Stimulated activated CD4-positive, alpha-beta T cell treated with anti-CD3 and anti-CD28 coated beads, Interleukin-1b, Interleukin-23, amount 100 ng/mL, for 24 hours (primary cell): ENCODE measurements at places on chromosomes 5 and 9.

DNA sequence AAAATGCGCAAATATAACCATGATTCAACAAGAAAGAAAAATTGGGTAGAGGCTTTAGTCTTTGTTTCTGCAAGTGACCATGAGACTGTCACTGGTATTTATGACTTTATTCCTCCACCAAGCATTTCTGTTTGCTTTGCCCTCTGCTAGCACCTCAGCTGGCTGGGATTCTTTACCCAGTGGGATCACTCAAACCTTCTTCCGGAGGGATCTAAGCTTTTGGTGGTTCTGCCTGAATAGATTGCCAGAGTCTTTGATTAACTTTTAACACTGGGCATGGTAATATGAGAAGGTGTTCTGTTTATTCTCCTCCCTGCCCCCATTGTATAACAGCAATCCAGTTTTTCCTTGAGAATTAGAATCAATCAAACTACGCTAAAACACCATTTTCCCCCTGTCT lies 59.1 kb upstream of the FBN2 start:
- DNase-seq: no peak

GRCh38 chr5:141880961-141881801 lies 3.0 kb upstream of the PCDH1 start:
- DNase-seq: no peak

- no peak for DNase-seq
These were observed 2.8 kb upstream of the RUSC2 start for GRCh38 chr9:35487081-35487480.

DNA sequence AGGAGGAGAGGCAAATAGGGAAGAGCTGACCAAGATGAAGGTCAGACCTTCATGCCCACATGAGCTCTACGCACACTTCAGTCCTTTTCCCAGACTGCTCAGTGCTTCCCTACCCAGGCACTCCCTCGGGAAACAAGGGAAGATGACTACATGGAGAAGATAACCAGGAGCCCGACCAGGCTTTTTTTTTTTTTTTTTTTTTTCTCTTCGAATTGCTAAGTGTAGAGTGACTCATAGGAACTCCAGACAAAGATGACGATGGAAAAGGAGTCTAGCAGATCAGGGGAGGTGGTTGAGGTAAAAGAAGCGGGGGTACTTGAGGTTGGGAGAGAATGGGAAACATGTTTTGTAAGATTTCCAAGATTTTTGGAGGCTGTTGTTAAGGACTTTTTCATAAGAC lies 526.1 kb downstream of the BNC2 start:
- no peak for DNase-seq

GRCh38 chr9:132888151-132888550 lies 9.5 kb downstream of the SPACA9 start:
- DNase-seq: no peak

DNA sequence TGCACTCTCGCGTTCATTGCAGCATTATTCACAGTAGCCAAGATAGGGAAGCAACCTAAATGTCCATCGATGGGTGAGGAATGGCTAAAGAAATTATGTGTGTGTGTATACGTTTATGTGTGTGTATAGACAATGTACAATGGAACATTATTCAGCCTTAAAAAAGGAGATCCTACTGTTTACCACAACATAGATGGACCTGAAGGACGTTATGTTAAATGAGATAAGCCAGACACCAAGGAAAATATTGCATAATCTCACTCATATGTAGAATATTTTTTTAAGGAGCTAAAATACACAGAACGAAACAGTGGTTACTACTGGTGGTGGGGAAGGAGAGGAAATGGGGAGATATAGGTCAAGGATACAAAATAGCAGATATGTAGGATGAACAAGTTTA lies 2.4 kb downstream of the KIF2A start:
- no peak for DNase-seq

- no peak for DNase-seq
These were observed 59.2 kb upstream of the PHF24 start for GRCh38 chr9:34898846-34899245.

DNA sequence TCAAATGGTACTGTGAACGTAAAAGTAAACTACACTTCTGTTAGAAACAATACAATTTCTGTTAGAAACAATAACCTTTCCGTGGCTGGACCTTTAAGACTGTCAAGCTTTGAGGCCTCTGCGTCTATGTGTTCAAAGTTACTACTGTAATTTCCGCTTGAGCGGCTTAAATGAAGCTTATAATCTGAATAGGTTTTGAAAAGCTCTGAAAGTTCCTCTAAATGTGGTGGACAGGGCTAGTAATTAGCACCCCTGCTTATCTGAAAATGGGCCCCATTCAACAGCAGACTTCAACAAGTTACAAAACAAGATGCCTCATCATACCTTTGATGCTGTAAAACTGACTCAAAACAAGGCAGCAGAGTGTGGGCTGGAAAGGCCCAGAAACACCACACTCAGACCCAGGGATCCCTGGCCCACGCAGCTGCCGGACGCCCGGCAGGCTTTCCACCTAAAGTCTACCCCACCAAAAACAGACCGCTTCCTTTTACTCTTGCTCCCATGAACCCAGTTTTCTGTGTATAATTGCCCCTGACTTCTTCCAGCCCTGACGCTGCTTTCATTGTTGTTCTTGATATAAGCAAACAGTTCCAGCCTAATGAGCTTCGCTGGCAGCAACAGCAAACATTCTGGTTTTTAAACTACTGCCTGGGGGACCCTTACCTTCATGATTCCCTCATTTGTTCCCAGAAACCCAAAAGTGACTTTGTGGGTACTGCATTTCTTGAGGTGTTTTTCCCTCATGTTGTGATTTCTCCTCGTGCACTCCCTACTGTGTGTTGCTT lies 66.7 kb downstream of the TLE1 start:
- DNase-seq: no peak

DNA sequence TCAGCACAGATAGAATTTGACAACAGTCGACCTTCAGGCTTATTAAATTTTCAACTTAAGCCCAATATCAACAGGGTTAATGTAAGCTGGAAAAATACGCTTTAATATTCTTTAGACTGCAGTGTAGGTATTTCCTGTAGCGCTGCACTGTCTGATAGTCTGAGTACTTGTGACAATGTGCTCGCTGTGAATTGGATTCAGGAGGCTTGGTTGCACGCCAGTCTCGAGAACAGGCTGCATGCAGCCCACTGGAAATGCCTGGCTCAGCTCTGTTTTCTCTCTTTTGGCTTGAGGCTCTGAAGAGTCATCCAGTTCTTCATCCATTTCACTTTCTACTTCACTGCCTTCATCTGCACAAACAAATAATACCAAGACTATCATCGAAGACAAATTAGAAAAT lies 300.9 kb downstream of the RFX3 start:
- no peak for DNase-seq

DNA sequence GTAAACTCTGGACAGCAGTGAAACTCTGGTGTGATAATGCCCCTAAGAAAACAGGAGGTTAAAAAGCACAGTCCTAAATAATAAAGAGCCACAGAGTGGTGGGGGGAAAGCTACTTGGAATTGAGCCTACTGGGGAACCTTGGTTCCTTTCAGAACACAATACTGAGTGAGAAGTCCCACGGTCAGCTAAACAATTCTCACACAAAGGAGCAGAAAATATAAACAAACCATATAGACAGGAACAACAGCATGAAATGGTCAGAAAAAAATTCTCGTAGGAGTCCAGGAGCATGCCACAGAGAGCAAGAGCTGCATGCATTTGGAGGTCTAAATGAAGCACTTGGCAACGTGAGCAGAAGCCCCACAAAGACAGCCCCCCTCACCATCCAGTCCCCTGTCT lies 56.0 kb downstream of the TEK start:
- DNase-seq: no peak

DNA sequence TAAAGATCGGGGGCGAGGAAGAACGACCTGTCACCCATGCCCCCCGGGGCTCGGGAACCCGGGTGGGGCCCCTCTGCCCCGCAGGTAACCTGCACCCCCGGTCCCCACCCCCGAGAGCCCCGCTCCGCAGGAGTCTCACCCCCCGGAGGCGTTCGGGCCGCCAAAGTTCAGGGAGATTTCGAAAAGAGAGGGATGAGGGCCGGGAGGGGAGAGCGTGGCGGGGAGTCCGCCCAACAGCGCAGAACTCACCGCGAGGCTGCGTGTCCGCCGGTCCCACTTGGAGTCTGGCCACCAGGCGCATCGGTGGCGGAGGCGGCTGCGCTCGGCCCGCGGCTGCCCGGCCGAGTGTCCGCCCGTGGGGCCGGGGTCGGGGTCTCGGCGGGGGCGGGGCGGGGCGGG lies at the start of gene PHF19:
Gene PHF19 (minus strand): TSS at position 347 of the 399 bp plus-strand sequence. CDS start 2,447 bp downstream, outside the sequence.
- no peak for DNase-seq

DNA sequence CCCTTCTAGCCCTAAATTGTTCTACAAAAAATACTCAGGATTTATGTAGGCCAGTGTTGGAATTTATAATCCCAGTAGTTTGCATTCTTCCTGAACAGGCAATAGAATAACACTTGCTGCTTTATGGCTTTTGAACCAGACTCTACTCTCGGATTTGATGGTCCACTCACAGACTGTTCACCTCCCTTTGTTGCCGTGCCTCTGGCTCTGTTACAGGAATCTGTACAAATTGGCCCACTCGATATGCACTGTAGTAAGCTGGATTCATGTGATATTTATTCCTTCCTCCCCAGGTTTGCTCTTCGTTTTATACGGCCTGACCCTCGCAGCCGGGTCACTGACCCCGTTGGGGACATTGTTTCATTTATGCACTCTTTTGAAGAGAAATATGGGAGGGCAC lies 43.7 kb downstream of the FAF2 start:
- no peak for DNase-seq

GRCh38 chr9:35906923-35907699 lies 1.1 kb downstream of the HRCT1 start:
- DNase-seq: no peak

DNA sequence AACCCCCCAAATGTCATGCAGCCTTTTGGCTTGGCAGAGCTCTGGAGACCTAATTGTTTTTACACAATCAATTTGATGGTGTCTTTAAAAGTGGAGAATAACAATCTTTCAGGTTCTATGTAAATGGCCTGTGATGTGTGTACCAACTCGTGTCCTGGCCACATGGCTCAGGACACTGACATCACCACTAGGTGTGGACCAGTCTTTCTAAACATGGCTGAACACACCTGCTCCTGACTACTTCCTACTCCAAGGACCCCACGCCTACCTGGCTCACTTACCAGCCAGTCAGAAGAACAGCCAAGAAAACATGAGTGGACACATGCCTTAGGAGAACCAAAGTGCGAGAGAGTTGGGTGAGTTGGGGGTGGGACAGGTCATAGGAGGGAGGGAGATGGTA lies 71.2 kb downstream of the WDR41 start:
- DNase-seq: no peak

- no peak for DNase-seq
These were observed 50.0 kb downstream of the CAMSAP1 start for GRCh38 chr9:135857371-135857786.

DNA sequence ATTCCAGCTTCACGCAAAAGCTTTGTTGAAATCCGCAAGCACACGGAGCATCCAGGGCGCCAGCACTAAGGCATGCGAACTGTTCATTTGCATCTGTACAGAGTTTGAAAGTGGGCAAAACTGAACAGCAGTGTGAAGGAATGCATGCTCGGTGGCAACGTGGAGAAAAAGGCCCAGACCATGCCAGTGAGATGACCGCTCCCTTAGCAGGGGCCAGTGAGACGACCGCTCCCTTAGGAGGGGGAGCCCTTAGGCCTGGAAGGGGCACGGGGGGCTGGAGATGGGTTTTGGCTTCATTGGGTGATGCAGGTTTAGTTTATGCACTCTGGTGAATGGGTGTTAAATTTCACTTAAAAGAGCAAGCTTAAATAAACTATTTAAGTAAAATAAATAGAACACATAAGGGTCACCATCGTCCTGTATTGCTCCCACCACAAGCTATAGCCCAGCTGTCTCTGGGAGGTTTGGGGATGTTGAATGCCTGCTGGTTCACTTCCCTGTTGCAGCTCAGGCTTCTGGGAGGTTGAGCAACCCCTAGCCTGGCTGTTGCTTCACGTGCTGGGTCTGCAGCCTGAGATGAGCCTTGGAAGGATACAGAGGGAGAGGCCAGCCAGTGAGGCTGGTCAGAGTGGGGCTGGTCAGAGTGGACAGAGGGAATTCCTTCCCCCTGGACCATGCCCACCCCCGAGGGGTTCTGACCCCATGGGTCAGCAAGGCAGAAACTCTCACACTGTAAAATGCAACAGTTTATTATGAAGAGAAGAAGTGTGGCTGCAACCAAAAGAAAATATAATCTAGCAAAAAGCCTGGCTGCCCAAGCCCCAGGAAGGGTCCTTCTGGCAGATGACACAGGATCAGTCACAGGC lies 4.6 kb upstream of the FCN1 start:
- no peak for DNase-seq

DNA sequence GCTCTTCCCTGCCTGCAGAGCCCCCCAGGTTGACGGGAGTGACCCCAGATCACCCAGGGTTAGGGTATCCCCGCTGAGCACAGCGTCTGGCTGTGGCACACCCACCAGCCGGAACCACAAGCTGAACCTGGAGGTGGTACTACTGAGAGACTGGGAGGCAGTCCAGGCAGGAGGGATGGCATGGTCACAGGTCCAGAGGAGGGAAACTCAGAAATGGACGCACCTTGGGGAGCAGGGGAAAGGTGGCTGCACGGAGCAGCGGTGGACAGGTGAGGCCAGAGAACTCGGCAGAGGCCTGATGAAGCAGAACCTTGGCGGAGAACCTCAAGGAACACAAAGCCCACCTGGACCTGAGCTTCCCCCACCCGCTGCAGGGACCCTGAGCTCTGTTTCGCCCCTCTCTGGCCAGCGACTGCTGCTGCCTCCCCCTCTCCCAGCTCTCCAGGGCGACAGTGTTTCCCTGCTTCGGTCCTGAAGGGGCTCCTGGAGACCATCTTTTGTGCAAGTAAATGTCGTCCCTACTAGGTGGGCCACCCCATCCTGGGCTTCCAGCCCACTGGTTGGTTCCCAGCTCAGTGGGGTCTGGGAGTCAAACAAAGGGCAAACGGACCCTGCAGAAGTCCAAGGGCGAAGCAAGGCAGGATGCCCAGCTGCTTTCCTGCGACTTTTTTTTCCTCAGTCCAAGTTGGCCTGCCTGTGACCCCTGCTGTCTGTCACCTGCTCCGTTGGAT lies 845 bp downstream of the ADGRD2 start:
- DNase-seq: no peak

GRCh38 chr9:126956917-126957686 lies 42.5 kb downstream of the RALGPS1 start:
- no peak for DNase-seq

GRCh38 chr9:133683586-133684120 lies 47.5 kb downstream of the DBH start:
- peak; percentile 36 for DNase-seq

GRCh38 chr9:119905724-119906123 lies 536.5 kb upstream of the BRINP1 start:
- DNase-seq: no peak

DNA sequence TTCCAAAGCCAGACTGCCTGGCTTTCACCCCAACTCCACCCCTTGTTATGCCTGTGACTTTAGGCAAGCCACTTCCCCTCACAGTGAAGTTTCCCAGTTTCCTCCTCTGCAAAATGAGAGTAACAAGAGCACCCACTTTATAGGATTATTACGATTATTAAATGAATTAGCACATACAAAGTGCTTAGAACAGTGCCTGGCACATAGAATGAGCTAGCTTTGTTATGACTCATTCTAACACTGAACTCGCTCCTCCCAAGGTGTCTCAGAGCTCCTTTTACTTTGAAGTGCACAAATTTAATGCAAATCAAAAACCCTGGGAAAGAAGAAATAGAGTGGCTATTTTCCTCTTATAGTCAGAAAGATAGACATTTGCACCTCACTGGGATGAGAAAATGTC lies 34.3 kb downstream of the DNAH5 start:
- no peak for DNase-seq

- no peak for DNase-seq
These were observed 349.0 kb downstream of the PDE4D start for GRCh38 chr5:59544573-59544972.

- no peak for DNase-seq
These were observed 7.0 kb downstream of the IGFBPL1 start for GRCh38 chr9:38417003-38417945.
